ENCODE measurements at places on chromosomes 1 and 21. TPM values are rescaled to one million over a fixed set of nuclear protein-coding genes. Genes with fewer than 3 reads are reported as not detected.

OR2T4 gene
- not detected for total RNA-seq

CGN gene
- under 0.01 TPM for total RNA-seq

ERG gene
- under 0.01 TPM for total RNA-seq

CRNN gene
- under 0.01 TPM for total RNA-seq

OR2T11 gene
- total RNA-seq: not detected

DIRAS3 gene
- total RNA-seq: 5.2 TPM

FAM72B gene
- 1.7 TPM for total RNA-seq

OR6N1 gene
- total RNA-seq: not detected

SPRR1A gene
- not detected for total RNA-seq

NUF2 gene
- 1.6 TPM for total RNA-seq

OR2L2 gene
- total RNA-seq: not detected

MIXL1 gene
- total RNA-seq: not detected

PGLYRP4 gene
- total RNA-seq: not detected

SCAMP3 gene
- 18.5 TPM for total RNA-seq

CYP4A11 gene
- not detected for total RNA-seq

HNRNPCL4 gene
- not detected for total RNA-seq

VWA1 gene
- total RNA-seq: 3.4 TPM

RBM11 gene
- total RNA-seq: not detected

ECM1 gene
- total RNA-seq: 16.4 TPM

ANKRD34A gene
- 0.32 TPM for total RNA-seq

TCHHL1 gene
- not detected for total RNA-seq

PCP4L1 gene
- total RNA-seq: not detected

GREM2 gene
- total RNA-seq: 0.63 TPM

SH3BGR gene
- total RNA-seq: 2.7 TPM

PLA2G2C gene
- not detected for total RNA-seq

OR2L3 gene
- total RNA-seq: not detected

TTC22 gene
- not detected for total RNA-seq

REN gene
- not detected for total RNA-seq

ZNF683 gene
- total RNA-seq: not detected

NRAS gene
- 28.8 TPM for total RNA-seq

DMBX1 gene
- total RNA-seq: not detected

ZNF648 gene
- not detected for total RNA-seq

AIRE gene
- total RNA-seq: not detected

RNU1-4 gene
- 2,114 TPM for total RNA-seq

ARHGAP29 gene
- total RNA-seq: 11.6 TPM

SPRR4 gene
- total RNA-seq: not detected

ATXN7L2 gene
- 2.1 TPM for total RNA-seq

SLAMF7 gene
- not detected for total RNA-seq

SLAMF1 gene
- not detected for total RNA-seq

MR1 gene
- 21.4 TPM for total RNA-seq

TCEANC2 gene
- total RNA-seq: 5.2 TPM

MKNK1 gene
- 16.9 TPM for total RNA-seq

HNRNPCL1 gene
- total RNA-seq: not detected

TCEA3 gene
- total RNA-seq: 20.2 TPM

TNFSF18 gene
- total RNA-seq: not detected

OR2W3 gene
- total RNA-seq: not detected

FCRL3 gene
- not detected for total RNA-seq

SELE gene
- not detected for total RNA-seq

CA6 gene
- total RNA-seq: not detected

DMRTA2 gene
- 0.09 TPM for total RNA-seq

CHODL gene
- total RNA-seq: 0.16 TPM

S100B gene
- total RNA-seq: not detected

All from bronchial smooth muscle cell (primary cell).